ENCODE measurements at places on chromosomes 2 and 18.

- no peak for DNase-seq
Measured at GRCh38 chr2:173752152-173752551, 213.0 kb downstream of the SP3 start.

GRCh38 chr2:185738679-185739472 lies at the start of gene FSIP2:
Gene FSIP2, plus strand, starts transcription at chr2:185738804. Its CDS starts 91 bp downstream, at chr2:185738895.
- peak; percentile 61 for DNase-seq

DNA sequence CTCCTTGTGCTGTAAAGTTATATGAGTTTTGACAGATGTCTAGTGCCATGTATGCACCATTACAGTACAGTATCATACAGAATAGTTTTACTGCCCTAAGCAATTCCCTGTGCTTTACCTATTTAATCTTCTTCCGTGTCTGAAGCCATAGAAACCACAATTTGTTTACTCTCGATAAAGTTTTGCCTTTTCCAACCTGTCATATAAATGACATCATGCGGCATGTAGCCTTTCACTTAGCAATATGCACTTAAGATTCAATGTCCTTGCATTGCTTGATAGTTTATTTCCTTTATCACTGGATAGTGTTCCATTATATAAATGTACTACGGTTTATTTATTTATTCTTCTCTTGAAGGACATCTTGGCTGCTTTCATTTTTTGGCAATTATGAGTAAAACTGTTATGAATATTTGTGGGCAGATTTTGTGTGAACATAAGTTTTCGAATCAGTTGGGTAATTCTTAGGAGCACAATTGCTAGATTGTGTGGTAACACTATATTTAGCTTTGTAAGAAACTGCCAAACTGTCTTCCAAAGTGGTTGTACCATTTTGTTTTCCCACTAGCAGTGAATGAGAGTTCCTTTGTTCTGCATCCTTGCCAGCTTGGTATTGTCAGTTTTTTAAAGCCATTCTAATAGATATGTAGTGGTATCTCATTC lies 136.8 kb upstream of the MAP3K20 start:
- DNase-seq, result no peak

- DNase-seq, result peak; percentile 37
Measured at GRCh38 chr18:48629730-48630324, 91.0 kb downstream of the CTIF start.

DNA sequence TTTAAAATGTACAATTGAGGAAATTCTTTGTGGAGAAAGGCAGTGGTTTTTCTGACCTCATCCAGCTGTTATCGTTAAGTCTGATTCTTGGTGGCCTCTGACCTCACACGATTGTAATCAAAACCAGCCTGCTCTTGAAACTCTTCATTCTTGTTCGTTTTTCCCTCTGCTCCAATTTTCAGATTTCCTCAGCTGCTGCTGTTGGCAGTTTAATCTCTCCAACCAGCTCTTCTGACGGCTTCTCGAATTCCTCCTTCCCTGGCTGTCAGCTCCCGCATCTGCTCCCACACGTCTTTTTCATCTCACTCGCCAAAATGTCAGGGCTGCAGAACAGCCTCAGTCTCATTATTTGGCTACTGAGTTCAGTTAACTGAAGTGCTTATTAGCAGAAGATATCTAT lies 136.1 kb downstream of the DCDC2C start:
- peak; percentile 59 for DNase-seq

- no peak for DNase-seq
Measured at GRCh38 chr18:38923126-38923525, 1357.5 kb upstream of the CELF4 start.

GRCh38 chr2:100054426-100054825 lies 88.0 kb downstream of the AFF3 start:
- DNase-seq, result no peak

DNA sequence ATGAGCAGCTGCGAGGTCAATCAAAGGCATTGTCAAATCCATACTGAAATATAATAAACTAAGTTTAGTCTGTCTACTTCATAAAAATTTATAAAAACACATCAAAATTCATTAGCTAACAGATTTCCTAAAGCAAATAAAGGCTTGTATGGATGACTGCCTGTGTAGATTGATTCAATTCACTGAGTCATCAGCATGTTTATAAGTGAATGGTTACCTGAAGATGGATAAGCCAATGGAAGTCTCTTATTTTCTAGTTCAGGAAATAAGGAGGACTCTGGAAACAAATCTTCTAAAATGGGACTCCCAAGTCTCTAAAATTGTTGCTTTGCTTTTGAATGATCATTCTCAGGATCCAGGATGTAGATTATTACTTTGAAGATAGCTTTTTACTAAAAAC lies 57.0 kb upstream of the HNRNPA3 start:
- no peak for DNase-seq

GRCh38 chr2:27962006-27962405 lies 71.5 kb downstream of the BABAM2 start:
- no peak for DNase-seq

- no peak for DNase-seq
Measured at GRCh38 chr2:15965564-15966019, 25.2 kb downstream of the MYCN start.

GRCh38 chr2:19932928-19933327 lies 31.1 kb upstream of the TTC32 start:
- DNase-seq, result no peak

DNA sequence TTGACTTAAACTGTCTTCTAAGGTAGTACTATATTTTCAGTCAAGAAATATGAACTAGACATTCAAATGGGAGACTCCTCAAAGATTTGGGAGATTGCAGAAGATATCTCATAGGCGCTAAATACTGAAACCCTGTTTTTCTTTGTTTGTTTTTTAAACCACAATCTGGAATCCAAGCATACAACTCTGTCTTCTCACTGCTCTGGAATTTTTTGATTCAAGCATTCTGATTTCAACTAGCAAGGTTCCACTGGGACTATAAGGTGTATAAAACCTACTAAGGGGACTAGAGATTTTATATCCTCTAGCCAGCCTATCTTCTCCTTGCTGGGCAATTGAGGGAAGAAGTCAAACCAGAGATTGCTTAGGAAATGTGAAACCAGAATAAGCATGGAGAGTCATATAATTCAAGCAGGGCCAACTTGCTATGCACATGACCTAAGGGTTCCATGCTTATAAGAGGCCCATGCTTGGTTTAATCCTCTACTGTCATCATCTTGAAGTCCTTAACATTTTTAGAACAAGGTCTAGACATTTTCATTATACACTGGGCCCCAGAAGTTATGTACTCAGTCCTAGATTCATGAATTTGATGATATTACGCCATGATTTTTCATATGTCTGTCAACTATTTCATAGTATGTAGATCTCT lies 405.5 kb downstream of the PARD3B start:
- DNase-seq, result no peak

DNA sequence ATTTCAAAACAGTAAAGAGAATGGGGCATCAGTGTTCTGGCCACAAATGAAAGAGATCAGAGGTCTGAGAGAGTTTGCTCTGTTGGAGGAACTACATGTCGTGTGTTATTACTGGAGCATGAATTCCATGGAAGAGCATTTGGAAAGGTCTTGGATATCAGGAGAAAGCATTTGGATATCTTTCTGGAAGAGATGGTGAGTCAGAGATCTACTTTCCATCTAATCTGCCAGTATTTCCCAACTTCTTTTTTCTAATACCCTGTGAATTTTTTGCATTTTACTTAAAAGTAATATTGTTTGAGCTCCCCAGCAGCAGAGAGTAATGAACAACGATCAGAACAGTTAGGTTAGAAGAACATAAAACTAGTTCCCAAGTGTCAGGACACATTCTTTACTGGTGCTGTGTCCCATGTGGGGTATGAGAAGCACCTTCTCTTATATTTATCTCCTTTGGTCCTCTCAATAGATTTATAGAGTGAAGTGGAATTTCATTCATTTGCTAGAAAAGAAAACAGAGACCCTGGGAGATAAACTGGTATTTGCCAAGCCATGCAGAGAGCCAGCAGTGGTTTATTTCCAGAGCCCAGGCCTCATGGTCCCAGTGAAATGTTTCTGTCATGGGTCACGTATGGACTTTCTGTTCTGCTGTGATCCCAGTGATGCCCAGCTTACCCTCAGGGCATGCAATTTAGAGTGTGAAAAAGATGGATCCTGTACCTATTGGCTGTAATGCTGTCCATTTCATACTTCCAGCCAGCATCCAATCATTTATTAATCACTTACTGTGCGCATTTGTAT lies 130.8 kb upstream of the NT5C1B start:
- DNase-seq, result no peak

- no peak for DNase-seq
Measured at GRCh38 chr2:24010477-24011249, 778 bp downstream of the MFSD2B start.

GRCh38 chr2:15714609-15715008 lies 122.9 kb downstream of the DDX1 start:
- no peak for DNase-seq

DNA sequence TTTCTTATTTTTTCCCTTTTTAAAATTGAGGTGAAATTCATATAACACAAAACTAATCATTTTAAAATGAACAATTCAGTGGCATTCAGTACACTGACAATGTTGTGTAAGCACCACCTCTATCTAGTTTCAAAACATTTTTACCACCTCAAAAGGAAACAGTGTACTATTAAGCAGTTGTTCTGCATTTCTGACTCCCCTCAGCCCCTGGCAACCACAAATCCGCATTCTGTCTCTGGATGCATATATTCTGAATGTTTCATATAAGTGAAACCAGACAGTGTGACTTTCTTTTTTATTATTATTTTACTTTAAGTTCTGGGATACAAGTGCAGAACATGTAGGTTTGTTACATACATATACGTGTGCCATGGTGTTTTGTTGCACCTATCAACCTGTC lies 19.2 kb upstream of the TANK start:
- DNase-seq, result no peak

DNA sequence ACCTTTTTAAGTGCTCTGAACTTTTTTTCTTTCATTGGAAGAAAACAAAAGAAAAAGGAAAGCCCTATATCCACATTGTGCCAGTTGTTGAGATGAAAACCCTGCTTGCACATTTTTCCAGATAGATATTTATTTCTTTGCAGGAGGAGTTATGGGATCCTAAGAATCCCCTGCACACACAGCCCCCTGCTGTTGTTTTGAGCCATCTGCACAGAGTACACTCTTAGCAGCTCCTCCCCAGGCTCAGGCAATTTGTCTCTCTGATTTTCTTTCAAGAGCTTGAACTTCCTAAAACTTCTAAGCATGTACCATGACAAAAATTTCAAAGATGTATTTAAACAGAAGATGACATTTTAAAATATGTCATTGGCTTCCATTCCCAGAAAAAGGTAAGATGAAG lies 436.9 kb downstream of the METTL4 start:
- no peak for DNase-seq

DNA sequence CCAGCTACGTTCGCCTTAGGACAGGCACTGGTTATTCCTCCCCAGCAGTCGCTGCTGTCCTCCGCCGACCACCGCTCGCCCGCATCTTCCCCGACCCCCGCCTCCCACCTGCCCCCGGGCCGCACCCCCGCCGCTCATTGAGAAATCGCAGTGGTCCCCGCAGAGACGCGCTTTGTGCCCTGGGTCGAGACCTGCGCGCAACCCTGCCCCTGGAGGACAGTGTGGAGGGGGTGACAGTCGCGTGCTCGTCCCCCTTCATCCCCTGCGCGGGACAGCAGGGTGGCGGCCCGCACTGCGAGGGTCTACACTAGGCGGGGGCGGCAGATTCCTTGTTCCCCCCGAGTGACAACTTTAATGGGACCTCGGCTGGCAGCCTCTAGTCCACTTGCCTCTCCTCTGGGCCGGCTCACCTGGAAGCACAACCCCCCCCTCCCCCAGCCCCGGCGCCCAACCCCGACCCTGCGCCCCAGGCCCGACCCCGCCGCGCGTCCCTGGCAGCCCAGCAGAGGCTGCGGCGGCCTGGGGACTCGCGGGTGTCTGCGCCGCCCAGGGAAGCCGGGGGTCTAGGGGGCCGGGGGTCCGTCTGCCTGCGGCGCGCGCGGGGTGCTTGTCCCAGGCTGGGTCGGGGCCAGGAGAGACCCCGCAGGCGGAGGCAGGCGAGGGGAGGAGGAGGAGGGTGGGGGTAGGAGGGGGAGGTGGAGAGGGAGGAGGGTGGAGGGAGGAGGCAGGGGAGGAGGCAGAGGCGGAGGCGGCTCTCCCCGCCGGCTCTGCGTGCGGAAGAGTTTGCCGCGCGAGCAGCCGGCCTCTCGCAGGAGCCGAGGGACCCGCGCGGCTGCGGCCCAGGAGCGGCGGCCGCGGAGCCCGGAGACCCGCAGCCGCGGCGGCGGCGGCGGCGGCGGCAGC lies at the start of gene NPAS2:
TSS of gene NPAS2 (plus strand) at position 770 of the 903 bp plus-strand sequence. CDS start 84,616 bp downstream, outside the sequence.
- DNase-seq, result peak; percentile 42

DNA sequence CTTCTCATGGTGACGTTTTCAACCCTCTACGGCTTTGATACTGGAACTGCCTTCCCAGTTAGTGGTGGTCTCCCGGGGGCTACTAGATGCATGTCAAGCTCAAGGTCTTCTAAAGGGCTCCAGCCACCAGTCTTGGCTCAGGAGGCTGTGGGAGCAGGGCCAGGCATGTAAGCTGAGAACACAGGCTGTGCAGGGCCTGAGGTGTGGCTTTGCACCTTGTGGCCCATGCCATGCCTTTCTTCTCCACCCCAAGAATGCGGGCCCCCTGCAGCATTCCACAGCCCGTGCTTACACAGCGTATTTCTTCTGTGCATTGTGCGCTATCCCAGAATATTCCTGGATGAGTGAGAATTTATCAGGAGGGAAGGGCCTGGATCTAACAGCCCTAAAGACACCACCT lies 144.9 kb downstream of the SEPTIN10 start:
- DNase-seq, result no peak

GRCh38 chr18:48605408-48605845 lies 66.6 kb downstream of the CTIF start:
- DNase-seq, result no peak

- no peak for DNase-seq
Measured at GRCh38 chr2:86562485-86562921, 740 bp downstream of the CHMP3 start.

DNA sequence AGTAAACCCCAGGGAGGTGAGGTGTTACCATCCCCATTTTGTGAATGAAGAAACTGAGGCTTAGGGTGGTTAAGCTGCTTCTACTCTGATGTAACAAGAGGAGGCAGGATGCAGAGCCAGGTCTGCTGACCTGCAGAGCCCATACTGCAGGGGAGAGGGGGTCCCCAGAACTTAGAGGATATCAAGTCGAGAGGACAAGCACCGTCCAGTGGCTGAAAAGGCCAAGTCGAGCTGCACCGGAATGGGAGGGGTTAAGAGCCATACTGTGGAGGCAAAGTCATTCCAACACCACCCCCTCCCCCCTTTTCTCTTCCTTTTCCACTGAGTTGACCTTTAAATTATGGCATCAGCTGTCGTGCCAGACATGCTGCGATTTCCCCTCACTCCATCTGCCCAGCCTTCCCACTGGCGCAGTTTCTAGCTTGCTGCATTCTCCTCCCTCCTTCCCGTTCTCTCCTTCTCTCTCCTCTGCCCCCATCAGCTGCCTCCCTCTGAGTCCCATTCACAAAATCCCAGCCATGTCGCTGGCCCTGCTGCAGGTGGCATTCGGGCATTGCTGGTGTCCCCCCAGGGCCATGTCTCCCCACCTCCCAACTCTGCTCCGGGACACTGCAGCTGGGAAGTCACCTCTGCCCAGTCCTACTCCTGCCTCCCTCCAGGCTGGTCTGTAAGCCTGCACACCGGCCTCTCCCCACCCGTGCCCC lies 346.9 kb downstream of the DYSF start:
- DNase-seq, result no peak

- no peak for DNase-seq
Measured at GRCh38 chr18:44887227-44887631, 206.5 kb downstream of the SETBP1 start.

Data from muscle of arm (tissue), 14 donors.